ENCODE measurements at places on chromosomes 2 and 18.

- DNase-seq, result no peak
These were observed 72.3 kb downstream of the AFF3 start for GRCh38 chr2:100070078-100070477.

DNA sequence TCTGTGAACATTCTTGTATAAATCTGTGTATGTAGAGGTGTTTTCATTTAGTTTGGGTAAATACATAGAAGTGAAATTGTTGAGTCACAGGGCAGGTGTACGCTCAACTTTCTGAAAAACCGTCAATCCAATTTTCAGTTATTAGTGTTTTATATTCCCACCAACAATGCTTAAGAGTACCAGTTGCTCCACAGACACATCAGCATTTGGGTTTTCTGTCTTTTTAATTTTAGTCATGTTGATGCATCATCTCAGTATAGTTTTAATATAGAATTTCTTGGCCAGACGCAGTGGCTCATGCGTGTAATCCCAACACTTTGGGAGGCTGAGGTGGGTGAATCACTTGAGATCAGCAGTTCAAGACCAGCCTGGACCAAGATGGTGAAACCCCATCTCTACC is 3.2 kb upstream of the GNLY start:
- no peak for DNase-seq

DNA sequence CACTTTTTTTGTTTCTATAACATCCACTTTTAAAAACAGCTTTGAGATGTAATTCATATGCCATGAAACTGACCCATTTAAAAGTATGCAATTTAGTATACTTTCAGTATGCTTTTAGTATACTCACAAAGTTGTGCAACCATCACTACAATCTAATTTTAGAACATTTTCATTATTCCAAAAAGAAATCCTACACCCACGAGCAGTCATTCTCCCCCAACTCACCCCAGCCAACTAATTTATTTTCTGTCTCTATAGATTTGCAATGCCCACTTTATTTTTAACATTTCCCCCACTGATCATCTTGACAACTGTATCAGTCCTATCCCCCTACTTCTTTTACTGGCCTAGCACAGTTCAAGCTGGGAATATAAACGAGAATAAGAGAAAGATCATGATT is 39.1 kb downstream of the FAM98A start:
- DNase-seq, result no peak

GRCh38 chr2:127056086-127056485 is 50.9 kb downstream of the BIN1 start:
- DNase-seq, result no peak

GRCh38 chr2:219578811-219579613 is 6.9 kb downstream of the INHA start:
- no peak for DNase-seq

GRCh38 chr18:68406761-68407160 is 308.1 kb downstream of the TMX3 start:
- no peak for DNase-seq

DNA sequence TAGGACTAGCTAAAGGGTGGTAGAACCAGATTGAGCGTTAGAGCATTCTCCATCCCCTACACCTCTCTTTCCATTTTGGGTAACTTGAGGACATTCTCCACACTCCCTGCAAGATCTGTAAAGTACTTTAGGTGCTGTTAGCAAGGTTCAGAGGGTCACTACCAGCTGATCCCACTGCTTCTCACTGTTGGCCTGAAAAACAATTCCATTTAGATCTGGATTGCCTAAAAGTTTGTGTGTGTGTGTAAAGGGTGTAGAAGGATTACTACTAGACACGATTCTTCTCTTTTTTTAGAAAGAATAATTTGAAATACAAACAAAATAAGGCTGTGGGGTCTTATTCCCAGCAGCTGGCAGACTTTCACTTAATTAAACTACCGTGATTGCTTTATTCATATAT is 95.1 kb upstream of the TMEM178A start:
- no peak for DNase-seq

- DNase-seq, result no peak
These were observed 25.4 kb downstream of the HPCAL1 start for GRCh38 chr2:10327896-10328669.

GRCh38 chr2:133653056-133653455 is 84.8 kb upstream of the NCKAP5 start:
- DNase-seq, result no peak

GRCh38 chr2:14626873-14627272 is 5.6 kb upstream of the LRATD1 start:
- no peak for DNase-seq

- DNase-seq, result no peak
These were observed 1326.2 kb upstream of the TMEFF2 start for GRCh38 chr2:193520709-193521458.

GRCh38 chr2:127196998-127197397 is 23.1 kb downstream of the CYP27C1 start:
- no peak for DNase-seq

DNA sequence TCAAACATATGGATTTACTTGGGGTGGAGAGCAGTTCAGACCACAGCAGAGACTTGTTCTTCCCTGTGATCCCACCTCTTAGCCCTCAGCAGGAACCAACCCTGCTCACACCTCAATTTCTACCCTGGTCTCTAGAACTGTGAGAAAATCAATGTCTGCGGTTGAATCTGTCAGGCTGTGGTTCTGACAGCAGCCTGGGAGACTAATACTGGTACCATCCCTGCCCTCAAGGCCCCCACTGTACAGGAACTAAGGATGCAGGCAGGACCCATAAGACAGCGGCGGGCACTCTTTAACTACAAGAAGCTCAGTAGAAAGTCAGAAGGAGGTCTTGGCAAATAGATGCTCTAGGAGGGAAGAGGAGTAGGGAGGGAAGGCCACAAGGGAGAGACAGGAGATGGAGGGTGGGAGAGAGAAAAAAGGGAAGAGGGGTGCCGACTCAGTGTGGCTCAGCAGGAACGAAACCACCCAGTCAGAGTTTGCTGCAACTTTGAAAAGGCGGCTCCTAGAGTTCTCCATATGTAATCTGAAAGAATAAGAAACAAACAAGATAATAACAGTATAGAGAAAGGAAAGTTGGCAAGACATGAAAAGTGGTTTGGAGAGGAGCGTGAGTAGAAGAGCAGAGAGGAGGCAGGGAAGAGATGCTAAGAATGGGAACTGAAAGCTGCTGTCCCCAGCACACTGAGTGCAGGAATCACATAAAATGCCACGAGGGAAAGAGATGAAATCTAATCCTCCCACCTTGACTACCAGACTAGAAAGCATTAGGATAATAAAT is 323.9 kb upstream of the ID2 start:
- DNase-seq, result peak; percentile 7

DNA sequence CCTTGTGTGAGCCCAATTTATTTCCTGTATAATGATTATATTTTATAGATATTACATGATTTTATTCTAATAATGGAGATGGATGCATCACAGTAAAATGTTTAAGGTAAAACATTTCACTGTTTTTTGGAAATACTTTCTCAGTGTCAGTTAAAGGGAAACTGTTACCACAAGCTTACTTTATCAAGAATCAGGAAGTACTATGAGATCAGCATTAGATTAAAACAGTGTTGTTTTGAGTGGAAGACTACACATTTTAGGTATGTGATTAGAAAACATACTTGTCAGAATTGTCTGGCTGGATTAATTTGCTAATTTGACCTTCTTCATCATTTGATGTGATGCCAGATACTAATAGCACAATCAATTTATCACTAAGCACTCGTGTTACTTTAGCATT is at the start of gene HRH4:
Gene HRH4 (plus strand): TSS at position 250 of the 400 bp plus-strand sequence. CDS start 92 bp downstream, at position 342.
- DNase-seq, result no peak

DNA sequence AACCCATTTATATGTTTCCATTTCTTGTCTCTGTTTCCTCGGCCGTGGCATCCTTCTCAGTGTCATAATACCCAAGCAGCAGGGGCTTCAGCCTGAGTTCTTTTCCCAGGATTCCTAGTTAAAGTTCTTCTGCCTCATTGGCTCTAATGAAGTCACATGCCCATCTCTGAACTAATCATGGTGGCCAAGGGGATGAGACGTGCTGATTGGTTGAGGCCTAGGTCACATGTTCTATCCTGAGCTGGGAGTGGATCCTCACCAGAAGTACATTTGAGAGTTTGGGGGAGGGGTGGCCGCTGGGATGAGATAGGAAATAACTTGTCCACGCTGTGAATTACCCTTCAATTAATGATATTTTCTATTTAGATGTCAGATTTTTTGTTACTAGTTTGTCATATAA is 3.8 kb upstream of the UGT1A5 start:
- DNase-seq, result no peak

- no peak for DNase-seq
These were observed 9.1 kb upstream of the B3GNT7 start for GRCh38 chr2:231386446-231386845.

GRCh38 chr2:65602603-65603235 is 170.3 kb upstream of the SPRED2 start:
- DNase-seq, result no peak

GRCh38 chr2:503288-503999 is 173.8 kb downstream of the TMEM18 start:
- DNase-seq, result no peak

- DNase-seq, result no peak
These were observed 67.2 kb upstream of the NABP1 start for GRCh38 chr2:191610756-191611155.

DNA sequence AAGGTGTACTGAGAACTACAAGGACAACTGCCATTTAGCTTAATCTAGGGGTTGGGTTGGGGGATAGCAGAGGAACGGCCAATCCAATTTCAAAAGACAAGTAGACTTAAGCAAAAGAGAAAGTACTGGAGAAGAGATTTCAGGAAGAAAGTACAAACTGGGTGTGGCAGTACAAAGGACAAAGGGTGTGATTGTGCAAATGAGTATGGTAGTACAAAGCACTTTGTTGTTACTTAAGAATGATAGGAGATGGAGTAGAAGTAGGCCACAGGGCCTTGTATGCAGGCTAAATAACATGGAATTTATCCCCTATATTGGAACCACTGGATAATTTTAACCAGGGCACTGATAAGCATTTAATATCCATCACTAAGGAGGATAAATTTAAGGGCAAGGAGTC is 4.7 kb upstream of the ORC2 start:
- DNase-seq, result peak; percentile 14

GRCh38 chr2:121082191-121082590 is 202.8 kb downstream of the TFCP2L1 start:
- DNase-seq, result no peak

DNA sequence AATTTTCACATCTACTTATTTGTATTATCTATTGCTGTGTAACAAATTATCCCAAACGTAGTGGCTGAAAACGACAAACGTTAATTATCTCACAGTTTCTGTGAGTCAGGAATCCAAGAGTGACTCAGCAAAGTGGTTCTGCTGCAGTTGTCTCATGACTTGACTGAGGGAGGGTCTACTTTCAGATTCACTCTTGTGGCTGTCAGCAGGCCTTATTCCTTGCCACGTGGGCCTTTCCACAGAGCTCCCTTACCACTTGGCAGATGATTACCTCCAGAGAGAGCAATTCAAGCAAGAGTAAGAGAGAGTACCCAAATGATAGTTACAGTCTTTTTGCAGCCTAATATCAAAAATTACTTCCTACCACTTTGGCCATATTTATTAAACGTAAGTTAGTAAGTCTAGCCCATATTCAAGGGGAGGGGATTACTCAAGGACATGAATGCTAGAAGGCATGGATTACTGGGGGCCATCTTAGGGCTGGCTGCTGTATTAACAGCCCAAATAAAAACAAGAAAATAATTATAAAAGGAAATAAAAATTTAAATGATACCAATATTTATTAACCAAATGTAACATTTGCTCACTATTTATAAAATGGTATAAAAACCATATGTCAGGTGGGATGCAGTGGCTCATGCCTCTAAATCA is 48.7 kb upstream of the NBEAL1 start:
- DNase-seq, result no peak

- DNase-seq, result no peak
These were observed 9.0 kb downstream of the EPB41L3 start for GRCh38 chr18:5534845-5535244.

DNA sequence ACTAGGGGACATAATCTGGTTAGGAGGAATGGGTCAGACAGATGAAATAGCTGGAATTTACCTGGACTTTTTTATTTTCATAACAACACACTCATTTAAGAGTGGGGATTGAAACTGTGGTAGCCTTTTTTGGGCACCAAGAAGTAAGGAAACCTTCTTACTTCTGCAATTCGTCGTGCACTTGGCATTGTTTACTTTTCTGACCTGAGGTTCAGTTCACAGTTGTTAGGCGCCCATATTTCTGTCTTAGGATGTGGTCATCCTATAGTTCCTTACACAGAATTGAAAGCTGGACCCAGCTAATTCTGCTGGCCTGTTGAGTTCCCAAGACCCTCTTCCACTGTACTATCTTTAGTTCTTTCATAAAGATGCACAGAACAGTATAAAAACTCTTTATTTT is 72.9 kb downstream of the TMX3 start:
- DNase-seq, result no peak

DNA sequence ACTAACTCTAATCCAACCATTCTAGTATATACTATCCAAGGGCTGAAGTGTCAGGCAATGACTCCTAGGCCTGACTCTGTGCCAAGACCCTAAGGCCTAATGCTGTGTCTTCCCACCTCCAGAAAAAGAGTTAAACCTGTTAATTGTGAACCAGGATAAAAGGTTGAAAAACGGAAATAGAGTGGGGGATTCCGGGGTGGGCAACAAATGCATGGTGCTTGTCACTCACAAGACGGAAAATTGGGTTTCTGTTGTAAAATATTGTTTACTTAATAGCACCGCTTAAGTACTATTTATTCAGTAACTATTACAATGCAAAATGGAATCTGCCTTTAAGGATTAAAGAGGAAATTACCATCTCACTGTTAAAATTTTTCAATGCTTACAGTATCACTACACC is 3.2 kb downstream of the STK17B start:
- no peak for DNase-seq

- no peak for DNase-seq
These were observed 8.4 kb upstream of the SP9 start for GRCh38 chr2:174326161-174327020.

GRCh38 chr2:236638707-236639106 is 69.1 kb downstream of the ACKR3 start:
- DNase-seq, result no peak

GRCh38 chr2:207230261-207231105 is 64.7 kb upstream of the KLF7 start:
- DNase-seq, result no peak

- DNase-seq, result no peak
These were observed 21.5 kb upstream of the GNAL start for GRCh38 chr18:11667578-11667977.

GRCh38 chr2:2757764-2758163 is 426.7 kb upstream of the MYT1L start:
- no peak for DNase-seq

All from hippocampal formation (tissue), 2 donors.